ENCODE measurements at places on chromosomes 1 and 21.
A peak's percentile ranks its signal among the peaks of the same experiment; 100 is the strongest.

- no peak for DNase-seq
Observed at GRCh38 chr1:113993766-113994165, 14.5 kb downstream of the OLFML3 start.

DNA sequence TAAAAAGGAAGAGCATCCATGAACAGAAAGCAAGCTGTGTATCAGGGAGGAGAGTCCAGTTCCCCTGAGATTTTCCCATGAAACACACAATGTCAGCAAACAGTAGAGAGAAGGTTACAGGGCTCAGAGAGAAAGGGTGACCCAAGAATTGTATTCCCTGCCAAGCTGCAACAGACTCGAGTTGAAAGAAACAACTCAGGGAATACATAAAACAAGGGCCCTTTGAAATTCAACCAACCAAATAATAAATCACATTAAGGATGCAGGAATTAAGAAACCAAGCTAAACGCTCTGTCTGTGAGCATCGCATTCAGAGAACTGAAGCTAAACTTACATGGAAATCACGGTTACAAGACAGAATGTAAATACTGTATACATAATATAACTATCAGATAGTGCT lies 20.2 kb downstream of the S100A16 start:
- DNase-seq = no peak

GRCh38 chr21:22575165-22575584 lies 1577.0 kb downstream of the NCAM2 start:
- peak; percentile 54 for DNase-seq

DNA sequence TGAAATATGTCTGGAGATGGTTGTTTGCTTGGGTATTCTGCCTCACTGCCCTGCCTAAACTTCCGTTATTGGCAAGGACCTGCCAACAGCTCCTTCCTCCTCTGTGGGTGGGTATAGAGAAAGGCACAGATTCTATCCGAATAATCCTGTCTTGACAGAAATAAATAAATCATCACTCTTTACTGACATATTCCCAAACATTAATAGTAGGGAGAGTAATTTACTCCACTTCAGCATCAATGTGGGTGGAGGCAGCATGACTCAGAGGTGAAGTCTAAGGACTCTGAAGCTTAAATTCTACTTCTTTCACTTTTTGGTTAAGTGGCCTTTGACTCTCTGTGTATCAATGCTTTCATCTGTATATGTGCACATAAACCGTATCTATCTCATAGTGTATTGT lies 2.9 kb downstream of the CD84 start:
- DNase-seq = no peak

DNA sequence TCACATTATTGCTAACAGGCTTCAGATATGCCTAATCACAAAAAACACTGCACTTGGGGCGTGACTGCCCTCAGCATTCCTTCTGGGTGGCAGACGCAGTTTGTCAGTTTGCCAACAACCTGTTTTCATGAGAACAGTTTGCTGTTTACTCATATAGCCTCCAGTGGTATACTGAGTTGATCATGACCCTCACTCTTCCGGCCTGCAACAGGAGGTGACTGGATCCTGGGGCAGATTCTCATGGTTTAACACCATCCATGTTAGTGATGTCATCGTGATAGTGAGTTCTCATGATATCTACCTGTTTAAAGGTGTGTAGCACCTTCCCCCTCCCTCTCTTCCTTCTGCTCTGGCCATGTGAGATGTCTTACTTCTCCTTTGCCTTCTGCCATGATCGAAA lies 555.2 kb downstream of the PLPP3 start:
- no peak for DNase-seq

GRCh38 chr1:151072224-151072623 lies 1.7 kb downstream of the GABPB2 start:
- DNase-seq = no peak

- no peak for DNase-seq
Observed at GRCh38 chr1:30780409-30780808, 22.8 kb upstream of the LAPTM5 start.

DNA sequence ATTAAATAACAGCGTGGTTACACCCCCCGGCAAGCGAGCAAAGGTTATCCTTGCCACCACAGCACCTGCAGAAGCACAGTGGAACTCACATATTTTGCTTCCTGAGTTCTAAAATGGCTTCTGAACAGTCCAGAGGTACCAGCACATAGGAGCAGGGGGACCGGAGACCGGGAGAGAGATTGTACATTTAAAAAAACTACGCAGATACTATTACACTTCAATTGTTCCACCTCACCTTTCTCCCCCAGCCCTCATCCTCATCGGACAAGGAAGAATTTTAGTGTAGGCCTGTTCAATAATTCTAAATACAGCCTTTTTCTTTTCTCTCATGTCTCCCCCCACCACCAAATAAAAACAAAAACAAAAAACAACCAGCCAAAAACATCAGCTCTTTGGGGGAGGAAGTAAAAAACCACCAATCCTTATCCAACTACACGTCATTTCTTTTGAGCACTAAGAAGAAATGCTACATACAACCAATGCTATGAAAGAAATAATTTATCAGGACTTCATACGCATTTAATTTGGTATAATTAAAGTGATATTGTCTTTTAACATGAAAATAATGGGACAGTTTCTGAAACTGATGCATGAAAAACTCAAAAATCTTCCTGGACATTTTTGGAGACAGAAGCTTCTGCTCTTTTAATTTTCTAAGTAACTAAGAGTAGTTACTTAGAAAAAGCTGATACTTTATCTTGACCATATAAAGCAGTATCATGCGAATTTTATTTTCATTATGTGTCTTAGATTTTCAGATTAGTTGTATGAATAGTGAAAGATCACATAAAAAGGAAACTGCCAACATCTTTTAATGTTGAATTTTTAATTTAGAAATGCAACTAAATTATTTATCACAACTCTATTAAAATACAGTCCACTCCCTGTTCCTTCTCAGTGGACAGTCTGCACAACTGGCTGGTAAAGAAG lies 9.1 kb downstream of the CDKN2C start:
- peak; percentile 59 for DNase-seq
